Bone marrow (tissue), 2 donors: ENCODE measurements at places on chromosomes 2 and 18.

GRCh38 chr18:74514860-74515495 is 18.8 kb downstream of the CNDP2 start:
- DNase-seq: no peak

DNA sequence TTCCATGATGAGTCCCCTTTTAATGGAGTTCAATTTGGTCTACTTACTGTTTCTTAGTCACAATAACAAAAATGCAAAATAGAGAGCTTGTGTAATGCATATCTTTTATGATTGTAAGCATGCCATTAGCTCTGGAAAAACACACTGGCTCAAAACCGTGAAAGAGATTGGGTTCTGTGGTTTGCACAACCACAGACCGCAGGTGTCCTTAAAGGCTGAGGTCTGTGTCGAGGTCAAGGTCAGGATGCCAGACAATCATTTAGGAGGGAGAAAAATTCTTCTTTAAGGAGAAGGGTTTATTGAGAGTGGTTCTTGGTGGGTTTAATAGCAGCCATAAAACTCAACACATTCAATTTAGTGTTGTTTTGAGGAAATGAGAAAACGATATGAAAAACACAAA is 487.2 kb downstream of the GALR1 start:
- no peak for DNase-seq

GRCh38 chr18:26614374-26614773 is 66.0 kb upstream of the KCTD1 start:
- no peak for DNase-seq

- no peak for DNase-seq
These were observed 953.5 kb downstream of the CNTNAP5 start for GRCh38 chr2:124978597-124978996.
